ENCODE measurements at places on chromosomes 7 and 10.

GRCh38 chr10:124436191-124436638 is 13.6 kb downstream of the NKX1-2 start:
- peak; percentile 8 for DNase-seq

DNA sequence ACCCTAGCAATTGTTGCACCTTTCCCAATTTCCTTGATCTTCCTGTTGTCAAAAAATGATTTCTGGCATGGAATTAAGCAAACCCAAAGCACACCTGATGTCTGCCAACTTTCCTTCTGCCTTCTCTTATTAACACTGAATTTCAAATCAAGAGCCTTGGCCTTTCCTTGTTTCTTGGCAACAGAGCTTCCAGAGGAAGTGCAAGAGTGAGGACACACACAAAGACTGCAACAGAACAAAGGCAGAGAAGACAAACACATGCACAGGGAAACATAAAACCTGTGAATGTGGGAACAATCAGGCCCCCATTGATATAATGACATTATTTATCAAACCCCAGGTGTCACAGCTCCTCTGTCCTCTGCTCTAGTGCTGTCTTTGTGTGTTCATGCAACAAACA is 73.0 kb upstream of the IL6 start:
- DNase-seq: no peak

DNA sequence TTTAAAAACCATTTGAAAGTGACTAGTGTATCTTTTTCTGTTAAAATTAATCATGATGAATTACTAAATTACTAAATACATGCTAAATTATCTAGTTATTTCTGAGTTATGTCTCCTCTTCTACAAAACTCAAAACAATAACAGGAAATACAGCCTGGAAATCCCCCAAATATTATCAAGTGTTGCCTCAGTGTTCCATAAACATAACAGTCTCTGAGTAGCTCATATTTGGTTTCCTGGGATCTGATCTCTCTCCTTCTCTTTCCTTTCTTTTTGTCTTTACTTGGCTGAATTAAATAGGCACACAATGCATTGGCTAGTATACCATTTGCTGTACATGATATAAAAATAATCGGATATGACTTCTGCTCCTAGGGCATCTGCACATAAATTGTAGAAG is 277.6 kb upstream of the IGFBP3 start:
- DNase-seq: no peak

DNA sequence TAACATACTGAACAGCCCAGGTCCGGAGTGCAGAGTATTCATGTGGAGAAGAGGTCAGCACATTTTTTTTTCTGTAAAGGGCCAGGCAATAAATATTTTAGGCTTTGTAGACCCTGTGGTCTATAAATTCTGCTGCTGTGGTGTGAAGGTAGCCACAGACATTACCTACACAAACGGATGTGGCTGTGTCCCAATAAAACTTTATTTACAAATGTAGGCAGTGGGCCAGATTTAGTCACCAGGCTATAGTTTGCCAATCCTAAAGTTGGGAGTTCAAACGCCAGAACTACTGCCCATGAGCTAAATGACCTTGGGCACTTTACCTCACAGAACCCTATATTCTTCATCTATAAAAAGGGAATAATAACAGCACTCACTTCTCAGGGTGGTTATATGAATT is 13.4 kb downstream of the FAM53B start:
- DNase-seq: no peak

- no peak for DNase-seq
These were observed 120.0 kb downstream of the PPP1R9A start for GRCh38 chr7:95027234-95027872.

GRCh38 chr7:16711730-16712129 is 41.8 kb upstream of the TSPAN13 start:
- no peak for DNase-seq

DNA sequence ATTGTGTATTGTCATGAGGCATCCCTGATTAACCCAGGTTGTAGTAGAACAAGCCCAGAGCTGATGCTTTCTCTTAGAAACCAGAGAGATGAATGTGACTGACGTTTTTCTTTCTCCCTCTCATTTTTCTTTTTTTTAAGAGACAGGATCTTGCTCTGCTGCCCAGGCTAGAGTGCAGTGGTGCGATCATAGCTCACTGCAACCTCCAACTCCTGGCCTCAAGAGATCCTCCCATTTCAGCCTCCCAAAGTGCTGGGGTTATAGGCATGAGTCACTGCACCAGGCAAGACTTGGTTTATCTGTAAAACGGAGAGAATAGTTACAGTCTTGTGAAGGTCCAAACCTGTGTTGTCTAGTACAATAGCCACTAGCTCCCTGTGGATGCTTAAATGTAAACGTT is 5.4 kb downstream of the LMTK2 start:
- no peak for DNase-seq

DNA sequence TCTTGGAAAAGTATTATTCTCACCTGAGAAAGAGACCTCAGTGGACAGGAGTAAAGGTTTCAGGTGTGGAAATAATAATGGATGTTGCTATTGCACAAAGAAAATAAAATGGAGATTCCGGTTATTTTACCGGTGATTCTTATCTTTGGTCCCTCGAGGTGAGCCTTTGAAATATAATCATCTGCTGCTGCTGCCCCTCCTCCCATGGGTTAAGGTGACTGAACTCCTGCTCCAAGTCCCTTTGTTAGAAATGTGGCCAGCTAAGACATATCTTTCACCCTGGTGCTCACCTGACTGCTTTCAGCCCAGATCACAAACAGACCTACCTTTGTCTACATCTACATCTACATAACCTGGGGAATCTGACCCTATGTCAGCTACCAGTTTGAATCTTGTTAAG is 5.7 kb downstream of the CUBN start:
- DNase-seq: no peak

GRCh38 chr7:16940776-16941175 is 59.0 kb upstream of the AGR3 start:
- no peak for DNase-seq

GRCh38 chr10:58041901-58042300 is 225.8 kb downstream of the IPMK start:
- DNase-seq: no peak

DNA sequence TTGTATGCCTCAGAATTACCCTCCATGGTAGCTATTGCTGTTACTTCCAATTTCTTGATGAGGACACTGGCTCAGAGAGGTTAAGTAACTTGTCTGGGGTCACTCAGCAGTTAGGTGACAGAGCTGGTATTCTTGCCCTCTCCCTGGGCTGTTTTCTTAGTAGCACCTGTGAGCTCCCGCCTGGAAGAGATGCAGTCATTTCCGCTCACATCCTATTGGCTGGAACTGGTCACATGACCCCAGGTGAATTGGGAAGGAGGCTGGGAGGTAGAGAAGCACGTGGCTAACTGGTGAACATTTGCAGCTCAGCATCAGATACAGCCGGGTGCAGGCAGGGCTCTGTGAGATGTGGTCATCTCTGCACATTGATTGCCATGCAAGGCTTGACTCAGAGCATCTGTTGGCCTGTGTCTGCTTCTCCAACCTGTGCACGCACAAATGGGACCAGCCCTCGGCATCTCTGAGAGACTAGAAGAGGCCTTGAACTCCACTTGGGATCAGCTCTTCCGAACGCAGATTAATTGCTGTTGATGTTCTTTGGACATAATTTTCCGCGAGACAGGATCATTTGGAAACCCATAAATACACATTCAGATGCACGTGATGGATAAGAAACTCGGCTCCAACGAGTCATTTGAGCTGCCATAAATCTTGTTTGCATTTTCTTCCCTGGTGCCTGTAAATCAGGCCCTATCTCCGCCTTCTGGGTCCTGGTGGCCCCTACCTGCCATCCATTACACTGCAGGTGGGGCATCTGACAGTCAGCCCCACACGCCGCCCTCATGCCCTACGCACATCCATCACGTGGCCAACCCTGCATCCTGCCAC is 42.8 kb downstream of the MYL10 start:
- DNase-seq: no peak

DNA sequence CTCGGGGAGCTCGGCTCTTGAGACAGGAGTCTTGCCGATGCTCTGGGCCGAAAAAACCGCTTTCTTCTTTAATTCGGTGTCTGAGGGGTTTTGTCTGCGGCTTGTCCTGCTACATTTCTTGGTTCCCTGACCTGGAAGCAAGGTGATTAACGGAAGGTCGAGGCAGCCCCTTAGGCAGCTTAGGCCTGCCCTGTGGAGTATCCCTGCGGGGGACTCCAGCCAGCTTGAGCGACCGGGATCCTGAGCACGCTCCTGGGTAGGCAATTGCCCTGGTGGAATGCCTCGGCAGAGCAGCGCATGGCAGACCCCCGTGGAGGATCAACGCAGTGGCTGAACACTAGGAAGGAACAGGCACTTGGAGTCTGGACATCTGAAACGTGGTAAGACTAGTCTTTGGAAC is 30.5 kb upstream of the GHITM start:
- no peak for DNase-seq

GRCh38 chr10:17101910-17102266 is 27.7 kb downstream of the CUBN start:
- no peak for DNase-seq

GRCh38 chr7:47536661-47537611 is 45.0 kb downstream of the TNS3 start:
- no peak for DNase-seq

GRCh38 chr7:42685911-42686310 is 226.0 kb downstream of the C7orf25 start:
- DNase-seq: no peak

DNA sequence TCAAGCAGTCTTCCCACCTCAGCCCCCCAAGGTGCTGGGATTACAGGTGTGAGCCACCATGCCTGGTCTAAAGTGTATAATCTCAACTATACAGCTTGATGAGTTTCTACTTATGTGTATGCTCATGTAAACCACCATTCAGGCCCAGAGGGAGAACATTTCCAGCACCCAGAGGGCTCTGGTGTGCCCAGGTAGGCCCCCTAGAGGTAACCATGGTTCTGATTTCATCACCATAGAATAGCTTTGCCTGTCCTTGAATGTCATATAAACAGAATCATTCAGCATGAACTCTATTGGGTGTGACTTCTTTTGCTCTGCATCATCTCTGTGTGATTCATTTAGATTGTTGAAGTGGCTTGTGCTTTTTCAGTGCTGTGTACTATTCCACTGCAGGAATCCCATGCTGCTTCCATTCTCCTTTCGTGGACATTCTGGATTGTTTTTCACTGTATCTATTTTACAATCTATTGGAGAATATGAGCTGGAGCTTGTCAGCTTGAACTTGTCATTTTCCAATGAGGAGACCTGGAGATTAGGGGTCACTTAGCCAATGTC is 35.2 kb downstream of the COL26A1 start:
- no peak for DNase-seq

DNA sequence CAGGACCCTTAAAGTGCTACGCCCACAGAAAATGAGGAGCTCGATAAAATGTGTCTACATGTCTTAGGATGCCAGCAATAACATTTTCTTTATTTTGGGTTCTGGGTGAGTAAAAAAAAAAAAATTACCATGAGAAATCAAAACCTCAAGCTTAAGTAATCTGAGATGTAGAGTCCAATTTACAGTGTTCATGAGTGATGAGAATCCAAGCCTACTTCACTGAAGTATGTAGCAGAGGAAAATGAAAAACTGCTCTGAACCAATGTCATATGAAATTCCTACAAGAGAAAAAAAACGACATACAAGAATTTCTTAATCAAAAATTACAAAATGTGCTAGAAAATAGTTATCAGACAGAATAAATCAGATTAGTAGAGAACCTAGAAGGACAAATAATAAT is 274.4 kb downstream of the HTR7 start:
- no peak for DNase-seq

DNA sequence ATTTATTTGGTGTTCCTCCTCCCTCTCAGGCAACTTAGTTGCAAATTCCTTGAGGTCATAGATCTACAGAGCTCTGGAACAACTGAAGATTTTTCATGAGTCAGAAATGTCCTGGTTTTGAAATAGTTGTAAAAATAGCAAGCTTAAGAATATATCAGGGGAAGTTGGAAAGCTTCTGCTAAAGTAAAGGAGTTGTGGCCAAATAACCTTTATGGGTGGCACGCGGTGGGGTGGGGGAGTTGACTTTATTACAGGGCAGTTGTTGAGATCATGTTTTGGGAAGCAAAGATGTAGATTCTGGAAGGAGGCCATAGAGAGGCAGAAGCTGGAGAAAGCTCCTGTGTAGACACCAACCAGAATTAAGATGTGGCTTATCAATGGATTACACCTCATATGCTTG is 326.0 kb upstream of the MTPN start:
- no peak for DNase-seq

DNA sequence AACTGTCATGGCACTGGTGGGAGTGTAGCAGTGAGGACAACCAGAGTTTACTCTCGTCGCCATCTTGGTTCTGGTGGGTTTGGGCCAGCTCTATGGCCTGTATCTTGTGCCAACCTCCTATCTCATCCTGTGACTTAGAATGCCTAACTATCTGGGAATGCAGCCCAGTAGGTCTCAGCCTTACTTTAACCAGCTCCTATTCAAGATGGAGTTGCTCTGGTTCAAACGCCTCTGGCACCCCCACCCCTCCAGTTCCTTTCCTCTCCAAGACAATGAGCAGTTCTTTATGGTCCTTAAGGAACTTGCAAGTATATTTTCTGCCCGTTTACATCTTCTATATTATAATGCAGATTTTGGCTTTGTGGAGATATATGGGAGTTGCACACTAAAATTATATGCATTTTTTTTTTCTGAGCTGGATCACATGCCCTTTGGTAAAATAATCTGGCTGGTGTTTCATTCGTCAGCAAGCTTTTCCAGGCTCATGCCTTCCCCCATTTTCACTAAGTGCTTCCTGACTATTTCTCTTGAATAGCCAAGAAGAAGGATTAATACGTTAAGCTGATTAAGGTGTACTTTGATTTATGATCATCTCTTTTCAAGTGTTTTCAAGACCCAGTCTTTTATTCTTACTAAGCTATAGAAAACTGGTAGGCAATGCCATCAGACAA is 11.2 kb upstream of the WIPF3 start:
- no peak for DNase-seq

DNA sequence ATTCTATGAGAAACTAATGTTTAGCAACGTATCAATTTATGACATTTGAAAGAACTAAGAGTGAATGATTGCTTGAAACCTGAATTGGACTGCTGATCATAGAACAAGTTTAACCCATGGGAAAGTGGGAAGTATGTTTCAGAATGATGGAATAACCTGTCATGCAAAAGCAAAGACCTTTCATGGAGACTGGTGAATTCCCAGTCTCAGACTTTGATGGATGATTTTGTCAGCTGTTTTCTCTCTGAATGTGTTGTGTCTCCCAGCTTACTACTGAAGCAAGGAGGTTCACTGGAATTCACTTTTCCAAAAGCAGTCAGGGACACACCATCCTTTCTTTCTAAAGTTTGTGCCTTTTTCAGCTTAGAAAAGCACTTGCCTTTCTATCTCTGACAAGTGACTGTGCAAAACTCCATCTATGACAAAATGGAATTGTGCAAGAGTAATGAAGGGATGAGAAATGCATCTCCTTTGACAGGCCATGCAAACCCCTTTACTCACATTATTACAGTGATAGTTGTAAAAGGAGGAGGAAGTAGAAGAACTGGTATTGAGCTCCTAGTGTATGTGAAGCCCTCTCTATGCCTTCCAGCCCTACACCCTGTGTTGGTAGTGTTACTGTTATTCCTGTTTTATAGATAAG is 176.1 kb downstream of the PRKG1 start:
- no peak for DNase-seq

DNA sequence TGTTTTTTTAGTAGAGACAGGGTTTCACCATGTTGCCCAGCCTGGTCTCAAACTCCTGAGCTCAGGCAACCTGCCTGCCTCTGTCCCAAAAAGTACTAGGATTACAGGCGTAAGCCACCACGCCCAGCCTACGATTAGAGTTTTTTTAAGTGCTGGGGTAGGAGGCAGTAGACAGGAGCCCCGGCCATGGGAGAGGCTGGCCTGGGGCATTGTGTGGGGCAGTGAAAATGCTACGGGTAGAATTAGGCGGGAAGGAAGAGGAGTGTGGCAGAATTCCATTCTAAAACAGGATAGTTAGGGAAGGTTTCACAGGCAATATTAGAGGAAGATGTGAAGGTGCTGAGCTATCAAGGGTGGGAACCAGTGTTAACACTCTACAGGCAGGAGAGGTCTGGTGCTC is 31.3 kb upstream of the FXYD4 start:
- no peak for DNase-seq

Measured in OCI-LY7 (cell line).